ENCODE measurements at places on chromosomes 16 and 17.

DNA sequence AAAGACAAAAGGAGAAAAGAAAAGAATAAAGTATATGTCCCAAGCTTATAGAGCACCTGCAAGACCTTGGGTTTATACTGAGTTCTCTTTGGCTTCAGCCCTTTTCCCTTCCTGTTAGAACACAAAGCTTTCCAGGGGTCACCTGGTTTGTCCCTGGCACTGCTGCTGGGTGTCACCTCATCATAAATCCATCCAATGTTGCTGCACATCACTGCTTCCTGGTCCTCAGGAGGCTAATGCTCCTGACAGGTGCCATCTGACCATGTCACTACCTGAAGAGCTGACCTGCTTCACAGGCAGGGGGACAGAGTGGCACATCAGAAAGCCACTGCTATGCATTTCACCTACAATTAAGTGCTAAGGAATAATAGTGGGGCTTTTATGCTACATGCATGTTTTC lies 164.6 kb upstream of the ELAC2 start:
- no peak for DNase-seq

DNA sequence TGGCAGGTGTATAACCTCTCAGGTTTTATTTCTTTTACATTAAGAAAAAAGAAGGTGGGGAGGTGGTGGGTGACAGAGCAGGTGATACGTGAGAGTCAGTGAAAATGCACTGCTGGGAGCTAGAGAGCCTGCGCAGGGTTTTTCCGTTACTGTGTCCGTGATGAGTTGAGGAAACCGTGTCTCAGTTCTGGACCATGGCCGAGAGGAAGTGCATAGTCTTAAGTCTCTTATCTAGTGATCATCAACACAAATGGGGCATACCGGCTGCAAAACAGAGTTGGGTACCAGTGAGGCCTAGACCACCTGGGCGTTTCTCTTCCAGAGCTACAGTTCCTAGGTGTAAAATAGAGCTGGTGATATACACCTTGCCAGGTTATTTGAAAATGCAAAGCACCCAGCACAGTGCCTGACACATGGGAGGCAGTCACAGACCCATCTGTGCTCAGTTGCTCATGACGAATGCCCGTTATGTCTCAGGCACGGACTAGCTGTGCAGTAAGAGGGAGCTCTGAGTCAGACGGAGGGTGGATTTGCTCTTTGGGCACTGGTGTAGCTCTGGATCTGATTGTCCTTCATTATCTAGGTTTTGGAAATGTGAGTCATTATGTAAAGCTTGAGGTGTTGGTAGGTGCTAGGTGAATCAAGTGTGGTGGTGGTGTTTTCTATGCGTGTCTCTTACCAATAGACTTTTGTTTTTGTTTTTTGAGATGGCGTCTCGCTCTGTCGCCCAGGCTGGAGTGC lies 60.9 kb downstream of the RPTOR start:
- DNase-seq, result no peak

- DNase-seq, result no peak
Observed at GRCh38 chr17:57572062-57572461, 173.0 kb downstream of the CCDC182 start.

- no peak for DNase-seq
Observed at GRCh38 chr16:85457366-85457765, 155.8 kb upstream of the GSE1 start.

- no peak for DNase-seq
Observed at GRCh38 chr17:42639525-42640113, 19.5 kb upstream of the TUBG2 start.

GRCh38 chr16:67922740-67923139 lies 8.9 kb downstream of the CTRL start:
- DNase-seq, result no peak

All from activated CD8-positive, alpha-beta memory T cell treated with anti-CD3 and anti-CD28 coated beads for 48 hours (primary cell).